Ecto neural progenitor cell (in vitro differentiated cells): ENCODE measurements at places on chromosomes 2 and 18.

GRCh38 chr2:237923481-237924163, 43.2 kb upstream of the UBE2F start:
- DNase-seq, result peak; percentile 88

GRCh38 chr18:24603151-24603550, 142.7 kb downstream of the HRH4 start:
- DNase-seq, result no peak

DNA sequence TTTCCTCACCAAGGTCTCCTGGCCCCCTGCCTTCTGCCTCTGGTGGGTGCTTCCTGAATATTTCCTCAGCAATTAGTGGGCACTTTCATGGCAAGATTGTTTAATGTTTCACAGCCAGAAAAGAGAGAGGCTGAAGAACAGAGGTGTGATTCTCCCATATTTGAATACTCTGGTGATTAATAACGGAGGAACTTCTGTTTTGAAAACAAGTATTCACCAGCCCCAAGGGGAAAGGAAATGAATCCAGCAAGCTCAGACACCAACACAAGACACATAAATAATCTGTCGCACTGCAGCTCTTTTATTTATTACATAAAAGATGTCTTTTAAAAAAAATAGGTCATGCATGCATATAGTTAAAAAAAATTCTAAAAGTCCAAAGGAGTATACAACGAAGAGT, 57.7 kb downstream of the MRPL35 start:
- DNase-seq, result no peak

DNA sequence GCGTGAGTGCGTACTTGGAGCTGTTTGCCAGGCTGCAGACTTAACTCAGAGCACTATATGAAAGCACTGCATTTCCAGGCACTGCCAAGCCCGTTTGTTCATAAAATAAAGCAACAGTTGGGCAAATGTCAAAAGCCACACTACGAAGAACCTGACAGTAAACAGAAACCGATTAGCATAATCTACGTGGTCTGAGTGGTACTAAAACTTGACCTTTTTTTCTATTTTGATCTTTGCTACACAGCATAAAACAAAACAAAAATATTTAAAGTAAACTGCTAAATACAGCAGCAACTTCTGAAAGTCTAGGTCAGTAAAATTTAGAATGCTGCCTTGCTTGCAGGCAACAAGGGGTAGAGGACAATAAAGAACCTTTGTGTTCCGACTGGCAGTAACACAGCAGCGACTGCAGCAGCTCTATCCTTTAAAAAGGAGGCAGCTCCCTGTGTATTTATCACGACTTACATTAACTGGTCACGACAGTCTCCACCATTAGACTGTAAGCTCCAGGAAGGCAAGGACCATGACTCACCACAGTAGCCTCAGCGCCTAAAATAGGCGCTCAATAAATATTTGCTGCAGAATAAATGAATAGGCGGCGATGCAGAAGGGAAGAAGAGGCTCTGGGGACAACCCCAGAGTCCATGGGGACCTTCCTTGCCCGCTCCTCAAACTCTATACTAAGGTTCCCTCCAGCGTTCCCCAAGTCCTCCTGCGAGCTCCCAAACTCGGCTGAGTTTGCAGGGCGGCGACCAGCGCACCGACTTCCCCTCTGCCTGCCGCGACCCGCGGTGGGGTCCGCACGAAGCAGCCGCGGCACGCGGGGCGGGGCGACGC, 902 bp downstream of the SS18 start:
- peak; percentile 80 for DNase-seq

- no peak for DNase-seq
Observed at GRCh38 chr2:20578895-20579825, 71.7 kb downstream of the HS1BP3 start.

DNA sequence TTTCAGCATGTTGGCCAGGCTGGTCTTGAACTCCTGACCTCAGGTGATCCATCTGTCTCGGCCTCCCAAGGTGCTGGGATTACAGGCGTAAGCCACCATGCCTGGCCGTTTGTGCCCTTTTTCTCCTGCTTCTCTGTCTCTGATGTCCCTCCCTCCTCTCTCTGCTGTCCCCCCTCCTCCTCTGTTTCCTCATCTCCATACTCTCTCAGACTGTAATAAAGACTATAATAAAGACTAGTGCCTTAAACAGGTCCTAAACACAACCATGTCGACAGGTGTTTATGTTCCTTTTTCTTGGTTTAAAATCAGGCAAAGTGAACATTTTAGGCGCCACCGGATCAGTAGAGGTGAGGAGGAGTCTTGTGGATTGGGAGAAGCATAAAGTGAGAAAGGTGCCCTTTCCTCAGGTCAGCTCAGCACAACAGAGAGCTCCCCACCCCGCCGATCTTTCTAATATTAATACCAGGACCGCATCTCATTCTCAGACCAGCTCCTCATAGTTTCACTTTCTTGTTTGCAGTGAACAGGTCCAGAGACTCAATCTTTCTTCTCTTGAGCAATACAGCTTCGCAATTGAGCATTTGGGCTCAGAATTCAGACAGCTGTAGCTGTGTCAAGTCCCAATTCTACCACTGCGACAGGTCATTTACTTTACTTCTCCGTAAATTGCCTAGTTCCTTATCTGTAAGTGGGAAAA, 23.7 kb downstream of the TIMM21 start:
- no peak for DNase-seq
